ENCODE measurements at places on chromosomes 7 and 10. TPM values are rescaled to one million over a fixed set of nuclear protein-coding genes. Genes with fewer than 3 reads are reported as not detected.

Gene AKR1B15
- total RNA-seq, result not detected

Gene OR2A12
- total RNA-seq, result not detected

Gene SFRP5
- total RNA-seq, result not detected

Gene SFMBT2
- 23.0 TPM for total RNA-seq

Gene DPYSL4
- 11.8 TPM for total RNA-seq

All from T-helper 2 cell treated with Interferon-gamma antibody and Interleukin-4, amounts not matched to agents 100 ng/mL and 5 ng/mL, for 36 hours (primary cell).